ENCODE measurements at places on chromosomes 3 and 15. TPM values are rescaled to one million over a fixed set of nuclear protein-coding genes. Genes with fewer than 3 reads are reported as not detected.

GABRB3 gene
- 163 TPM for total RNA-seq

DNA sequence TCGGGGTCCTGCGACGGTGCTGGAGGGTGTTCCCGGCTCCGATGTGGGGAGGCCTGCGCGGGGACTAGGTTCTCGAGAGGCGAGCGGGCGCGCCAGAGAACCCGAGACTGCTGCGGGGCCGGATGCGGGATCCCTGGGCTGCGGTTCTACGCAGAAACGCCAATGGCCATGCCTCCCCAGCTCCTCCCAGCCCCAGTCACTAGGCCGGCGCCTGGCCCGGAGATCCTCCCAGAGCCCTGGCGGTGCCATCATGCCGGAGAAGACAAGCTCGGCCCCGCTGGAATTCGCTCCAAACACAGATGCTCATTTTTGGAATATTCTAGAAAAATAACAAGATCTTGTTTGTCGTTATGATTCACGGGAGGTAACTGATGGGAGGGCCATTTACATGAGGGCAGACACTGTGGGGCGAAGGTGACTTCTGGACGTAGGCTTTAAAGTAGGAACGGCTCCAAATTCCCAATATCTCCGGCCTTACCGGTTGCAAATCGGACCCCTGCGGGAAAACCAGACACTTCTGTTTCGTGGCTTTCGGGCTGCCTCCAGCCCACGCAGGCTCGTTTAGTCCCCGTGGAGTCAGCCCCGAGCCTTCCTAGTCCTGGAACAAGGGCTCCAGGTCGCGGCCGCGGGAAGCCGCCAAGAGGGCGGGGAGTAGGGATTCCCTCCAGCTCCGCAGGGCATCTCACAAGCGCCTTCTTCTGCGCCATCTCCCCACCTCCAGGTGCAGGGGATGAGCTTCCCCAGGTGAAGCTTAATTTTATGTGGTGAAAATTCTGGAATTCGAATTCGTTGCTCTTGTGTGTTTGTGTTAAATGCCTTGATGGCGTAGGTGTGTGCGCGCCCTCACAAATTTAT, 74.8 kb upstream of the POLG start:
- DNase-seq: no peak

DNA sequence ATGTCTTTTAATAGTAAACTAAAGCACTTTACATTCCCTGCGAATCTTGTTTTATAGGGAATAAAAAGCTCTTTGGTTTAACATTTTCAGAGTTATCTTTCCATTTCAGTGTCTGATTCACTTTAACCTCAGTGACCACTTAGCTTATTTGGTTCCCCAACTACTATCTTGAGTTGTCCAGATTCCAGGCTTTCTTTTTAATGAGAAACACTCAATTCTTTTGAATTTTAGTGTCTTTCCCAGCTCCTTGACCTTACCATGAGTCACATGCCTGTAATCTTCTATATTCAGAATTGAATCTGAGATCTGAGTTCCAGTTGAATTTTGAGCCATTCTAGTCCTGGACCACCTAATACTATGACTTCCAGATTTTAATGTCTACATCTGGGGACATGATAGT, 144.4 kb downstream of the KCNAB1 start:
- DNase-seq: no peak

DNA sequence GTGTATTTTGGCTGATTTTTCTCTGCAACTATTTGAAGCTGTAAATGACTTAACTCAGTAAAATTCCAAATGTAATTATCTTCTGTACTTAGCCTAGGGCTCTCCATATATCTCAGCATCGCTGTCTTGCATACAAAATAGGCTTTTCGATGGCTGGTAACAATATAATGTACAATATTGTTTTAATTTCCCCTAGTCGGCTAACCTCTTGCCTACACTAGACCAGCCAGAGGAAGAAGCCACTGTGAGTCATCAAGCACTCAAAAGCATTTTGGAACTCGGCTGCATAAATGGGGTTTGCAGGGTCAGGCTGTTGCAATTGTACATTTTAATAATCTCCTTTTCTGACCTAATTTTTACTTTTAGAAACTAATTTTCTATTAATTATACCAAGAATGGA, 583.8 kb downstream of the FOXP1 start:
- DNase-seq: no peak

ANKRD63 gene
- 0.26 TPM for total RNA-seq

ZNF609 gene
- total RNA-seq: 47.8 TPM

GOLGA6L9 gene
- total RNA-seq: 5.4 TPM

CAMK2N2 gene
- total RNA-seq: 16.9 TPM

KPNA4 gene
- total RNA-seq: 81.9 TPM

All from H1 (cell line).